ENCODE measurements at places on chromosomes 7 and 10. TPM values are rescaled to one million over a fixed set of nuclear protein-coding genes. Genes with fewer than 3 reads are reported as not detected.

DNA sequence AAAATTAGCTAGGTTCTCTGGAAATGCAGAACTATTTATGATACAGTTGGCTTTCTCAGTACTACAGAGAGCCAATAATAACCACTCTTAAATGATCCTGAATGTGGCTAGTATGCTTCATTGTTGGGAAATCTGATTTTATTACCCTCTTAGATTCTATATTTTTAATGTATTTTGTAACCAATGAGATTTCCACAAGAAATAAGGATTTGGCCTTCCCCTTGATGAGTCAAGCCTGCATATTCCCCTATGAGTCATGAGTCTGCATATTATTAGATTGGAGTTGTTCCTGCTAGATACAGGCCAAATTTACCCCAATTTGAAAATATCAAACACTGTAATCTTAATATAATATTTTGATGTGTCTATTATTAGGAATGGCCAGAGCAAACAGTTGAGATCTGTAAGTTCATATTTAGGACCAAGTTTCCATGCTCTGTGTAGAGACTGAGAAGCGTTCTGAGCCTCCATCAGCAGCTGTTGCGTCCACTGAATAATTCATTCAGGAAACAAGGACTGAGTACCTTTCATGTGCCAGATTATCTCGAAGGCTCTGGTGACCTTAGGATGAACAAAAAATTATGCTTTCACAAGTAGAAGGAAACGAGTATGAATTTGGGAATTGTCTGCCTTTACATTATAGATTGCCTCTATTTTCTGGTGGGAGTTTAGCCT is 793.4 kb downstream of the NRG3 start:
- DNase-seq, result no peak

DNA sequence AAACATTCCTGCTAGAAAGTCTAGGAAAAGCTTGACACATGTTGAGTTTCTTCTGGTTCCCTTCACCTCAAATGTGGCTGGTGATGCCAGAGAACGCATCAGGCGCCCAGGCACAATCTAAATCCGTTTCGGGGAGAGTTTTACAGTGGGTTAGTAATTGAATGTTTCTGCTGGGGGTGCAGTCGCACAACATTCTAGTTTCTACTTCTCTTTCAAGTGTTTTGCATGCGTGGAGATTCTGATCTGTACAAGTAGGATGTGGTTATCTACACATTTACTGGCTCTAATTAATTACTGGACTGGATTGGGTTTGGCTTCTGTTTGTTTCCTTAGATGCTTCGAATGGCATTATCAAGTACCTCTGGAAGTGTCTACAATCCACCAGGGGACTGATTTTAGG is 173.8 kb downstream of the TMEM26 start:
- no peak for DNase-seq

GRCh38 chr10:132149917-132150316 is 36.8 kb upstream of the DPYSL4 start:
- no peak for DNase-seq

- no peak for DNase-seq
Measured at GRCh38 chr7:29236071-29236580, 41.6 kb downstream of the CHN2 start.

- DNase-seq, result no peak
Measured at GRCh38 chr7:24820730-24821044, 63.4 kb upstream of the GSDME start.

The ATOH7 gene
- 1.4 TPM for polyA plus RNA-seq

DNA sequence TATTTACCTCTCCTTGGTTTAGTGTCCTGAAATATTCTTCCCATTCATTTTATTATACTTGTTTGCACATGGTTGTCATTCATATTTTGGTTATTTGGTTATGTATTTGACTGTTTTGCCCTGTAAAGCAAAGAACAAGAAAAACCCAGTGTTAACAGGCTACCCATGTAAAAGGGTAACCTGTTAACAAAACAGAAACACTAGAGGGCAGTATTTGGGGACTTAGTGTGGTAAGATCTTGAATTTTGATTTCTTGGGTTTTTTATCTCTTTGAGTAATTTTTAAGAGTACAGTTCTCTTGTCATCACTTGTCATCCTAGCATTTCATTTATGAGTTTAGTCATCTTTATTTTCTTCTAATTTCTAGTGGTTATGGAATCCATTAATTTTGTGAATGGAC is 51.3 kb downstream of the POLL start:
- no peak for DNase-seq

GRCh38 chr10:123381224-123381623 is 227.0 kb downstream of the BUB3 start:
- no peak for DNase-seq

DNA sequence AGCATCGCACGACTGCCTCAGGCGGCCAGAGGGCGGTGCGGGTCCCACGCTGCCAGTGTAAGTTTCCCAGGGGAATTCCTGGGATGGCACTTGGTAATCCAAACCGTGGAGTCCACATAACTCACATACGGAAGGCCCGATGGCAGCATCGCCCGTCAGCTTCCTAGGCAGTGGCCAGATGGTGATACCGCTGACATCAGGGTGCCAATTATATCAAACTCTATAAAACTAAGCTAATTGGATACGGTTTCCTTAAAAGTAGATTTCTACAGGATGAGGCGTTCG is 189.8 kb downstream of the CELF2 start:
- no peak for DNase-seq

The POLR2J3 gene
- polyA plus RNA-seq, result 40.4 TPM

GRCh38 chr10:71367271-71367670 is 29.4 kb upstream of the CDH23 start:
- no peak for DNase-seq

The FLNC gene
- polyA plus RNA-seq, result 53.3 TPM

The CPED1 gene
- polyA plus RNA-seq, result 12.1 TPM

The FGF8 gene
- polyA plus RNA-seq, result not detected

The GALNT17 gene
- polyA plus RNA-seq, result 2.7 TPM

The CALHM2 gene
- 8.4 TPM for polyA plus RNA-seq

- no peak for DNase-seq
Measured at GRCh38 chr7:33262476-33262875, 133.1 kb downstream of the BBS9 start.

- DNase-seq, result no peak
Measured at GRCh38 chr7:110891197-110891596, 199.7 kb upstream of the LRRN3 start.

The MORN4 gene
- 18.7 TPM for polyA plus RNA-seq

The FAM25G gene
- polyA plus RNA-seq, result not detected

DNA sequence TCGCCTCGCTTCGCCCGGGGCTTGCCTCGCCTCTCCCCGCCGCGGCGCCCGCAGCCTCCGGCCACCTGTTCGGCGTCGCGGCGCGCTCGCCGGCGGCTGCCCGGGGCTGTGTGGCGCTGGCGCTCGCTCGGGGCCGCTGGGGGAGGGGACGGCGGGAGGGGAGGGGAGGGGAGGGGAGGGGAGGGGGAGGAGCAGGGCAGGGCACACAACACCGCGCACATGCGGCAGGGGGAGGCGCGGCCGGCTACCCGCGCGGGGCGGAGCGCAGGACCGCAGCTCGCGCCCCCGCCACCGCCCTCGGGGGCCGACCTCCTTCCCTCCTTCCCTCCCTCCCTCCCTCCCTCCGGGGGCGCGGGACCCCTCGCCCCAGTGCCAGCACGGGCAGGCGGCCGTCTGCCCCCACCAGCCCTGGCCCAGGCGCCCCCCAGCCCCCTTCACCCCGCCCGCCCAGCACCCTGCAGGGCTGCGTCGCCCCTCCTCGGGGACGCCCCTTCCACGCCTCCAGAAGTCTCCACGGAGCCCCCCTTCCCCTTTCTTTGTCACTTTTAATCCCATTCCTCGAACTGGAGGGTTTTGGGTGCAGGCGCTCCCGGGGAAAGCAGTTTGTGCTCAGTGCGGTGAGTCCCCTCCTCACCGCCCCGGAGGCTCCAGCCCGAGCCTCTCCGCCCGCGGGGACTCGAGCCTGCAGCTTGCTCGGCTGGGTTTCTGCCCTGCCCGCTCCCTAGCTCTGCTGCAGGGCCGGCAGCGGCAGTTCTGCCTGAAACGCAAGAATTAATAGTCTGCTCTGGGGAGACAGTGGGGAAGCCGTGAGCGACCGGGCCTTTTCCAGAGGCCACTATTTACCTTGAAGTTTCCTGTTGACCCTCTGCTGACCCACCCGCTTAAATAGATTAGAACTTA is at the start of gene PARD3:
TSS of gene PARD3 (minus strand) at position 112 of the 900 bp plus-strand sequence. CDS start 301 bp downstream, outside the sequence.
- DNase-seq, result peak; percentile 70

GRCh38 chr7:140084972-140085371 is 22.2 kb upstream of the PARP12 start:
- DNase-seq, result no peak

DNA sequence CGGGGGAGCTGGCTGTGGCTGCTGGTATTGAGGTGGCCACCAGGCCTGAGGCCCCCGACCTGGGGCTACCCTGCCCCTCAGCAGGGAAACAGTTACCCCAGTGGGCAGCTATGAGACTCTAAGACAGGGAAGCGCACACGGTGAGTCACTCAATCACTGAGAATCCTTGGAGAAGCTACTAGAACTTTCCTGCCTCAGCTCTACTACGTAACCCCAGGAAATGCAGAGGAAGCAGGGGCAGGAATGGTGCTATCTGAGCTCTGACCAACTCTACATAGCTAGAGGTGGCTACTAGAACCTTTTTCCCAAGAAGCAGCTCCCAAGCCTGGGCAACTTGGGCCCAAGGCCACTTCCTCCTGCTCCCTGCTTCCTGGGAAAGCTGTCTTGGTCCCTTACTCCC is 11.8 kb downstream of the DNAJB12 start:
- no peak for DNase-seq

- no peak for DNase-seq
Measured at GRCh38 chr10:102651455-102652169, 7.3 kb downstream of the TRIM8 start.

GRCh38 chr7:83786858-83787257 is 137.9 kb upstream of the SEMA3E start:
- DNase-seq, result no peak

DNA sequence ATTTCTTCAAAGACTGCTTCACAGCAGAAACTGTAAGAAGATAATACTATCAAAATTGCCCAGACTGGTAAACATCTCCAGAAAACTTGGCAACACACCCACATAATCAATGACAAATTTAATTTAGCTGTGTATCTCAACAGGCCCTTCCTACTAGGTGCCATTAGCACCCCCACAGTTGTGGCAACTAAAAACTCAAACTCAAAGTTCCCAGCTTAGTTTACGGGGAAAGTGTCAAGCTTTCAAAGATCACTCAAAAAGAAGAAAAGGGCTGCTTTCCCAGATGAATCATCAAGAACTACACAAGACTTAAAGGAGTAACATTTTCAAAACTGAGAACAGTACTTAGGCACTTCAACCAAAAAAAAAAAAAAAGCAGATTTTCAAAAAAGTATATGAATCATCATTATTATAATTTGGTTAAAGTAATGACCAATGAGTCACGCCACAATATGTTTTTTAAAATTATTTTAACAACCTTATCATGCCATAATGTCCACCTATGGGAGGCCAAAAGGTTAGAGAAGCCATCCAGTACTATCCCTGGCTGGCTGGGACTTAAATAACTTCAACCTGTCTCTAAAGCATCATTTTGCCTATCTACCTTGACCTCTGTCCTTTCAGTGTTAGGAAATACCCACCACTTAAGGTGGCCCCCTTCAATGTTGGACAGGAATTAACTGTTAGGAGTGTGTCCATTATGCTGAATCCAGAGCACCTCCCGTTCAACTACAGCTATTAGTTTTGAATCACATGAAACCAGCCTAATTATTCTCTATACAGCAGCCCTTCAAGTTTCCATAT is 90.8 kb downstream of the ZFAND4 start:
- DNase-seq, result no peak

DNA sequence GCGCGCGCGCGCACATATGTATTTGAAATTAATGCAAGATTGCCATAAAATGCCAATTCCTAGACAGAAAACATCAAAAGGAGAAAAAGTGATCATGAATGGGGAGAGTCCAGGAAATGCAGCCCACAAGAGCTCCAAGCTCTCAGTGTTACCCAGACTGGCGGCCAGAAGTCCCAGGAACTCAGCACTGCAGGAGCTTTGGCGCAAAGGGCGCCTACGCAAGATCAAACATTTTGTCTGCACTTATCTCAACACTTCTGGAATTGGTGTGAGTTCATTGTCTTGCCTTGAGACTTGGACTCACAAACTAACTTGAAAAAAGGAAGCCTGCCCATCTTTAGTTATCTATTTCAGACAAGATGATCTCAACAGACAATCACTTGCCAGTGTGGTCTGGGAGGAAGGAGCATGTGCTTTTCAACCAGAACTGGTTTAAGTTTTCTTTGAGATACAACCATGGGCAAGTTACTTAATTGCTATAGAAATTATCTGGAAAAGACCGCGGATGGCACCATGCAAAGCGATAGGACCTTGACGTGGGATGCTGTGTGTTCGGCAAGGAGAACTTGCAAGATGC is 77.2 kb downstream of the KIAA1549 start:
- no peak for DNase-seq

- DNase-seq, result no peak
Measured at GRCh38 chr7:77917500-77918262, 119.1 kb downstream of the PHTF2 start.

The KNDC1 gene
- 18.8 TPM for polyA plus RNA-seq

The KLF14 gene
- polyA plus RNA-seq, result 0.18 TPM

The CAMK2G gene
- polyA plus RNA-seq, result 44.6 TPM

GRCh38 chr10:10310498-10310897 is 707.2 kb upstream of the CELF2 start:
- DNase-seq, result no peak

DNA sequence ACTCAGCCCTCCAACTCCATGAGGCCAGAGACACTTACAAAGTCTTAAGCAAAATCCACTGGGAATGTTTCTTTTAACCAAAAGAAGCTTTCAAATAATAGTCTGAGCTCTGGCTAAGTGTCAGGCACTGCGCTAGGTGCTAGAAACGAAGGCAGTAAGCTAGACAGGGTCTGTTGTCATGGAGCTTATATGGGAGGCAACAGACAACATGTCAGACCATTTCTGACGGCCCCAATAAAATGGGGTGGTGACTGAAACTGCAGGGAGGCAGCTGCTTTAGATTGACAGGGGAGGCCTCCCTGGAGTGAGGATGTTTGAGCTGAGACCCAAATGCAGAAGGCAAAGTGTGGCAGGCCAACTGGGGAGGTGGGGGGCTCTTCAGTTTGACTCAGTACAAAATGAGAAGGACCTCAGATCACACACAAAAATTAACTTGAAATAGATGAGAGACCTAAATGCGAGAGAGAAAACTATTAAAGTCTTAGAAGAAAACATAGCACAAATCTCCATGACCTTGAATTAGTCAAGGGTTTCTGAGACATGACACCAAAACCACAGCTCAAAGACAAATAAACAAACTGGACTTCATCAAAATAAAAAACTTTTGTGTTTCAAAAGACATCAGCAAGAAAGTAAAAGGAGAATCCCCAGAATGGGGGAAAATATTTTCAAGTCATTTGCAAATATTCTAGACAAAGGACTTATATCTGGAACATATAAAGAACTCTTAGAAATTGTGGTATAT is 40.6 kb downstream of the SH3PXD2A start:
- DNase-seq, result peak; percentile 90

The CCL24 gene
- polyA plus RNA-seq, result 32.1 TPM

Measured in large intestine (tissue), 12 donors.